Ovary (tissue), 10 donors: ENCODE measurements at places on chromosomes 2 and 18. TPM values are rescaled to one million over a fixed set of nuclear protein-coding genes. Genes with fewer than 3 reads are reported as not detected.

SLC11A1 gene
- total RNA-seq: 28.9 TPM

ATF2 gene
- 54.5 TPM for total RNA-seq

- no peak for DNase-seq
Observed at GRCh38 chr2:240886023-240886565, 9.9 kb downstream of the MAB21L4 start.

DNA sequence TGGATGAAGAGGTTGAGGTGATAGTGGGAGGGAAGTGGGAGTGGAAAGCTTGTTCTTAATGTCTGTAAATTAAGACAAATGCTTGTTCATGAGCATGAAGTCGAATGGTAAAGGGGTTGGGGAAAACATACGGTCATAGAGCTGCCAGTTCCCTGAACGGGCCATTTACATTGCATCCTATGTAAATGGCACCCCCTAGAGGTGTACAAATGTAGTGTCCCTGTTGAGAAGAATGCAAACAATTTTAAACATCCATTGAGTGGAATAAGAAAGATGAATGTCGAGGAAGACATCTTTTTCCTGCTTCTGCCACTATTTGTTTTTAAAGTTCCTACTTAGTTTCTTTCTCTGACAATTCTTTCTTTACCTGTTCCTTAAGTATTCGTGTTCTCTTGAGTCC lies 155.7 kb downstream of the RDH14 start:
- no peak for DNase-seq

DNA sequence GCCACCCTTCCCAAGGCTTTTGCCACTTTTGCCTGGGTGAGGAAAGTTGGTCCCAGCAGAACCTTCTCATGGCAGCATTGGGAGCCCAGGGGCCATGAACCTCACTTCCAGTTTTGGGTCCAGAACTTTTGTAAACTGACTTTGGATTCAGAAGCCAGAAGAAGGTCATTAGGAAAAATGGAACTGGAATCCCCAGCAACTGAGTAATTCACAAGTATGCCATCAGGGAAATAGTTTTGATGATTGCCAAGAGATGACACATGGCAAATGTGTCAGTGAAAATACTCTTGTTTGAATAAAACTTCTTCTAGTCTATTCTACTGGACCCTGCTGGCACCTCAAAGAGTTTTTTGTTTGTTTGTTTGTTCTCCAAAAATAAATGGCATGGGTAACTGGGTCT lies 203.7 kb downstream of the SETBP1 start:
- DNase-seq: no peak

AQP4 gene
- total RNA-seq: 9.1 TPM

- DNase-seq: no peak
Observed at GRCh38 chr2:220373878-220374277, 746.4 kb downstream of the SLC4A3 start.

DNA sequence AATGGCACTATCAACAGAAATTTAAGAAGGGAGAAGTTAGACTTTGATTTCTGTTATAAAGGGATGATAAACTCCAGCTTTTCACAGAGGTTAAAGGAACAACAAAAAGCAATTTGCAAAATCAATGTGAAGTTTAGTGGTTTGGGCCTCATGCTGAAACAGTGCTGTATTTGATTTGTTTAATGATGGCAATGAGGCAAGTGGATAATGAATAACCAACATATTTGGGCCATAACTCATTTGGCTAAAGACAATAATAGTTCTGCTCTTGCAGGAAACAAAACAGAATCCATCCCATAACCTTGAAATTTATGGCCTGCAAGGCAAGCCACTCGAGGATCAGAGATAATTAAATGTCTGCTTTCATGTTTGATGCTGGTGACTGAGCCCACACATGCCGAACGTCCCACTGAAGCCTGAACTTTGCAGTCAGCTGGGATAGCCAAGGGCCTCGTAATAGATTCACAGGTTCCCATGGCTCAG lies 56.5 kb downstream of the TPGS2 start:
- DNase-seq: no peak

- DNase-seq: peak; percentile 4
Observed at GRCh38 chr2:241922411-241922810, 52.9 kb downstream of the RTP5 start.

GRCh38 chr2:121450301-121450700 lies 80.4 kb upstream of the RNU4ATAC start:
- no peak for DNase-seq

- no peak for DNase-seq
Observed at GRCh38 chr2:144330951-144331673, 188.8 kb downstream of the ZEB2 start.

ESCO1 gene
- total RNA-seq: 10.9 TPM

GRCh38 chr18:78558948-78559347 lies 420.7 kb upstream of the SALL3 start:
- DNase-seq: no peak
